Activated CD4-positive, CD25-positive, alpha-beta regulatory T cell treated with anti-CD3 and anti-CD28 coated beads, Interleukin-2, amount 50 U/mL, for 72 hours (primary cell): ENCODE measurements at places on chromosomes 1 and 21.
A peak's percentile ranks its signal among the peaks of the same experiment; 100 is the strongest.

- DNase-seq, result no peak
Observed at GRCh38 chr1:157363660-157364140, 188.6 kb downstream of the FCRL5 start.

DNA sequence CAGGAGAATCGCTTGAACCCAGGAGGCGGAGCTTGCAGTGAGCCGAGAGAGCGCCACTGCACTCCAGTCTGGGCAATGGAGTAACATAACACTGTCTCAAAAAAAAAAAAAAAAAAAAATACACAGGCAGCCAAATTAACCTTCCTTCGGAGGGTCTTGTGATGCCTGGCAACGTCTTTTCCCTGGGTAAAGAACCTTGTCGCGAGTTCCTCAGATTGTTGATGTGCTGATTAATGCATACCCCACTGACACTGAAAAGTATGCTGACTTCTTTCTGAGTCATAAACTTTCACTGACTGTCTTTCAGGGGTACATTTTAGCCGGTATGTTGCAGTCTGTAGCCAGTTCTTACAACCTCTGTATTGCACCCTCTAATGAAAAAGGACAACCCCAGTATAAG, 95.1 kb upstream of the SOD1 start:
- no peak for DNase-seq

DNA sequence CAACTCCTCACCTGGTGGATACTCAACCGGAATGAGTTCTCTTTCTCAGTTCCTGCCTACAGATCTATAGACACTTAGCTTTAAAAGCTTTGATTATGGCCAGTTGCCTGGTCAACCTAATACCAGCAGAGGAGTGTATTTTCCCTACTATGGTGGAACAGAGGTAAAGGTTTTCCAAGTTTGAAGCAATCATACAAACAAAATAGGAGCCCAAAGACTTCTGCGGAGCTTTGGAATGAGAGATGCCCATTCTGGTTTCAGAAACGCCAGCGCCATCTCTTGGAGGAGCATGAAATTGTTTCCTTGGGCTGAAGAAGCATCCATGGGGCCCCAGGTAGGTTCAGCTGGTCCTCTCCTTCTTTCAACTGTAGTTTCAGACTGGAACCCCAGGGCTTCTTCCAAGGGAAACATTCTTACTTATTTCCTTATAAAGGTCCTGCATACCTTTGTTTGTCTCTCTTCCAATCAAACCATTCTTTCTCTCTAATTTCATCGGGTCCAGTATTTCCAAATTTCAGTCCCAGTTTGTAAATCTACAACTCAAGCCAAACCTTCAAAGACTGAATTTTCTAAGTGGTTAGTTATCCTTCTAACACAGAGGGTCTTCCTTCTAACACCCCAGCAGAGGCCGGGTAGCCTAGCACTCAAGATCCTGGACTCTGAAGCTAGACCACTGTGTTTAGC, 95.9 kb downstream of the KCNJ15 start:
- peak; percentile 34 for DNase-seq

DNA sequence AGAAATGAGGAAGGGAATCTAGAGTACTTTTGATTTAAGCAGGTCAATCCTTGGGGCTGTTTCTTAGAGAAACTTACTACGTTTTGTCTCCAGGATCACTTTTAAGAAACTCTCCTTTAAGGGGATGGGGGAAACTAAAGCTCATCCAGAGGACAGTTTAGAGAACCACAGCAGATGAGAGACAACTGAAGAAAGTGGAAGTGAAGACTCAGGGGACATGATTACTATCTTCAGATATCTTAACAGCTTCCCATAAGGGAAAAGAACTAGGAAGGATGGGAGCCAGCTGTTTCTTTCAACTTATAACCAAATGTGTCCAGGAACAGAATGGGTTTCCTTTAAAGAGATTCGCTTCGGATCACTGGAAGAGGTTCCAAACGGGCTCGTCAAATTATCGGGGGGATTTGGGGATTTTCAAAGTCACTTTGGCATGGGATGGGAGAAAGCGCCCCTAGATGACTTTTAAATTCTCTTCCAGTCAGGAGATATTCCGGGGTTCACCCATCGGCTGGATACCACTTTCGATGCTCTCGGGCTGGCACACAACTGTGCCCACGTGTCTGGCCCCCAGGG, 1.2 kb downstream of the SCMH1 start:
- no peak for DNase-seq
